ENCODE measurements at places on chromosomes 1 and 21.

DNA sequence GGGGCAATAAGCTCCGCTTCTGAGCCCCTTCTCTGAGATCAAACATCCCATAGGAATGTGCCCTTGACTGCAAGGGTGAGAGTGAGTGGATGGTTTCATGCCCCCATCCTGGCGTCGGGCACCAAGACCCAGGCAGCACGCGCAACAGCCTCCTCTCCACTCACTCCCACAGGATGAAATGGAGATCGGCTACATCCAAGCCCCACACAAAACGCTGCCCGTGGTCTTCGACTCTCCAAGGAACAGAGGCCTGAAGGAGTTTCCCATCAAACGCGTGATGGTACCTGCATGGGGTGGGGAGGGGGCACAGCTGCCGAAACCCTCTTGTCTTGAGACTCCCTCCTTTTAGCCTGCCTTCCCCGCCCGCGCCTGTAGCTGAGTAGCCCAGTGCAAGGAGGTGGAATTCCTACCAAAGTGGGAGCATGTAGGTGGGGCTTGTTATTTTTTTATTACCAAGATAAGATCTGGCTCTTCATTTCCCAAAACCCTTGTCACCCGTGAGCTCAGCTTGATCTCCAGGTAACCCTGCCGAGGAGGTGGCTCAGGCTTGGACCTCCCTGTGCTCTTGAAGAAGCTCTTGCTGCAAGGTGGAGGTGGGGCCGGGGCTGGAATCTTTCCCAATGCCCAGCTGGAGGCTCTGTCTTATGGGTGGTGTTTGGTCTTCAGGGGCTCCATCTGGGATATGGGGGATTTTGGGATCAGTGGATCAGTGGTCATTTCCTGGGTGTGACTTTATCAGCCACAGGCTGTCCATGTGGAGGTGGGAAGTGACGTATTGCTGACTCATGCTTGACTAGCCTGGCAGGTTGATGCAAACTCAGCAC, 24.0 kb upstream of the PADI6 start:
- no peak for DNase-seq

- DNase-seq, result no peak
Observed at GRCh38 chr1:109772658-109773202, 9.0 kb upstream of the EPS8L3 start.

DNA sequence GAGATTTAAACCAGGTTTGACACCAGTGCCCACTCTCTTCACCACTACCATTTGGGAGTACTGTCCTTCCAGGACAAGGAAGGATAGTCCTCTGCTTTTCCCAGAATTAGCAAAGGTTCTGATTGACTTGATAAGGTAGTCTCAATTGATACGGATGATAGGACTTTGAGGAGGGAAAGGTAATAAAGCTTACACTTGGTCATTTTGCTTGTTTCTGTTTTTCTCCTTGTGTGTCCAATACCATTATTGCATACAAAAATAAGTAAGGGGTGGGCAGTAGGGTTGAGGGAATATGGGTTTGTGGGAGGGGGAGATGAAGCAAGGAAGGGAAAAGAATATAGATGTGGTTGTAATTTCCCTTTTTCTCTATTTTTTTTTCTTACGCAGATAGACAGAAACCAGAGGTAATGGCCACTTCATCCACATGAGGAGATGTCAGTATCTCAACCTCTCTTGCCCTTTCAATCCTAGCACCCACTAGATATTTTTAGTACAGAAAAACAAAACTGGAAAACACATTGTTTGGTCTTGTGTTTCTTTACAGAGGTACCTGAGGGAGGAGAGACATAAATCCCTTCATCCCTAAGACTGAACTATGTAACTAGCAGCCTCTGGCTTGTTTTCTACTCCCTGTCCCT, 2.6 kb downstream of the C1orf56 start:
- no peak for DNase-seq

- no peak for DNase-seq
Observed at GRCh38 chr1:178294654-178295053, 200.8 kb downstream of the RASAL2 start.

GRCh38 chr1:52674497-52675384, 23.4 kb downstream of the COA7 start:
- no peak for DNase-seq

GRCh38 chr1:212691561-212692071, 8.0 kb downstream of the BATF3 start:
- no peak for DNase-seq

DNA sequence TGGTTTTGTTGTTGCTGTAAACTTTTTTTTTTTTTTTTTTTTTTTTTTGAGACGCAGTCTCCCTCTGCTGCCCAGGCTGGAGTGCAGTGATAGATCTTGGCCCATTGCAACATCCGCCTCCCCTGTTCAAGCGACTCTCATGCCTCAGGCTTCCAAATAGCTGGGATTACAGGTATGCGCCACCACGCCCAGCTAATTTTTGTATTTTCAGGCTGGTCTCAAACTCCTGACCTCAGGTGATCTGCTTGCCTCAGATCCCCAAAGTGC, 78.9 kb upstream of the SLC45A1 start:
- no peak for DNase-seq

DNA sequence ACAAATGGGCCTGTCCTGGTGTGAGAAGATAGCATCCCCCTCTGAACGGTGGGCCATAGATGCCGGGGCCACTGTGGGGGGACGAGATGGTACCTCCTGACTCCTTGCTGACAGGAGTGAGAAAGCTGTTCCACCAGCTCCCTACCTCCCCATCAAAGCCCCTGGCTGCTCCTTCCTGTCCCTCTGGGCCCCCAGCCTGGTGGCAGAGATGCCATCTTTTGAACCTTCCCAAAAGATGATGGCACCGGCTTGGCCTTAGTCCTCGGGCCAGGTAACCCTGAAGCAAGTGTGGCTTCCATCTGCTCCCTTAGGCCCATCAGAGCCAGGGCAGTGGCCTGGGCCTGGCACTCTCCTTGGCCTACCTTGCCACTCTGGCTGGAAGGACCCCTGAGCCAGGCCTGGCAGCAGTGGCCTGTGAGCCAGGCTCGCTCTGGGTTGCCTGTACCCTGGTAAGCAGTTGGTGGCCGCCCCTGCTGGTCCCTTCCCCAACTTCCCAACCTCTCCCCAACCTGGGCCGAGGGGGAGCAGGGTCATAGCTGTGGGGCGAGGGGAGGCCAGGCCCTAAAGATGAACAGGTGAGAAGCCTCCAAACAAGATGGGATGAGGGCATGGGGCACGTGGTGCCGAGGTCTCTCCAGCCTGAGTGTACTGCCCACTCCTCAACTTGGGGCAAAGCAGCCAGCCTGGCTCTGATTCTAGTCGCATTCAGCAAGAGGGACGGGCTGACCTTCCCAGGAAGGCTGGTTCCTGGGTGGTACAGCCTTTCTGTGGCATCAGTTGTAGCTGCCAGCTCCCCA, 34.7 kb downstream of the ZBTB17 start:
- no peak for DNase-seq

DNA sequence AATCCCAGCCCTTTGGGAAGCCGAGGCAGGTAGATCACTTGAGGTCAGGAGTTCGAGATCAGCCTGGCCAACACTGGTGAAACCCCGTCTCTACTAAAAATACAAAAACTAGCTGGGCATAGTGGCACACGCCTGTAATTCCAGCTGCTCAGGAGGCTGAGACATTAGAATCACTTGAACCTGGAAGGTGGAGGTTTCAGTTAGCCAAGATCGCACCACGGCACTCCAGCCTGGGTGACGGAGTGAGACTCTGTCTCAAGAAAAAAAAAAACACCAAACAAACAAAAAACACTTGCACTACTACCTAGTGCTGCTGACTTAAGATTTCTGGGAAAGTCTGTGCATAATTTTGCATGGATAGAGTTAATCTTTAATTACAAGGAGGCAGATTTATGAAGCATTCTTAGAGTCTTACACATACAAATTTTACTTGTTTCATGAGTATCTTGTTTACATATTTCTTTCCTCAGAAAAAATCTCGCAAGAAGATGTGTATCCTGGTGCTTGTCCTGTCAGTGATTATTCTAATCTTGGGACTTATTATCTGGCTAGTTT, 8.7 kb upstream of the PPP1R8 start:
- DNase-seq, result no peak

- DNase-seq, result no peak
Observed at GRCh38 chr1:207831517-207832327, 79.2 kb downstream of the CD34 start.

- DNase-seq, result no peak
Observed at GRCh38 chr1:152053375-152053774, 16.6 kb upstream of the S100A11 start.

GRCh38 chr1:94901841-94902240, 25.1 kb downstream of the CNN3 start:
- DNase-seq, result no peak

DNA sequence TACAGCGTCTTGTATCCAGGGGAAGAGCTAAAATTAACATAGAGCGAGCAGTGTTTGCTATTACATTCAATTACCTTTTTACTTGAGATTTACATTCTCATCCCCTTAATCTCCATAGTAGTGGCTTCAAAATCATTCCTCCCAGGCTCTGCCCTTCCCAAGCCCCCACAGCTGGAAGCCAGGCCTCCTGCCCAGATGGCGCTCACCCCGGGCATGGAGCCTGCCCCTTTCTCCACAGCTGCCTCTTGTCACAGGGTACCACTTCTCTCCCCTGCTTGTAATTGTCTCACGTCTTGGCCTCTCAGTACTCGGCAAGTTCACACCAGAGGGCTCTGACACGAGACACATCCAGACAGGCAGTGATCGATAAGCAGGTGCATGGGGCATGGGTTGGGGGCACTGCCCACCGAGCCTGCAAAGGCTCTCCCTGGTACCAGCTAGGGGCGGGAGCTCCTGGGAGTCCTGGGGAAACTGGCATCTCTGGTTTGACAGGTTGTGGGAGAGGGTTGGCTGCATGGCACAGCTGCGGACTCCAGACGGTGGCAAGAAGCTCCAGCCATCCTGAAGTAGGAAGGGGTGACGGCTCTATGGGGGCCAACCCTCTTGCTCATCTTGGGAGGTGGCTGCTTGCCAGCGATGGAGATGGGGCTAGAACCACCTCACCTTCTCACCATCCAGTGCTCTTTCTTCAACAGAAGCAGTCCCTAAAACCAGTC, 20.1 kb downstream of the CASZ1 start:
- no peak for DNase-seq

DNA sequence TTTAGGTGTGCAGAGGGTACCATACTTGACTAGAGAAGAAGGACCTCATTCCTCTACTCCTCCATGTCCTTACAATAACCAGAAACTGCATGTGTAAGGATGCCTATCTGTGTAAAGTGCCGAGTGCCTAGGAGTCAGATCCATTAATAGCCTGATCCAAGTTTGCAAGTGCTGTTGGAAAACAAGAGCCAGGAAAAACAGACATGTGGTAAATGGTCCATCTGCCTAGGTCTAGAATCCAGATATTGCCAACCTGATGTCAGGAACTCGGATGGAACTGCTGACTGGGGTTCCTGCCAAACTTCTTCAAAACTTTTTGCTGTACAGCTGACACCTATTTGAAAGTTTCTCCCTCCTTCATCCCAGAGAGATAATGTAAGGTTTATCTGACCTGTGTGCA, 239.4 kb upstream of the CAMK1G start:
- no peak for DNase-seq

DNA sequence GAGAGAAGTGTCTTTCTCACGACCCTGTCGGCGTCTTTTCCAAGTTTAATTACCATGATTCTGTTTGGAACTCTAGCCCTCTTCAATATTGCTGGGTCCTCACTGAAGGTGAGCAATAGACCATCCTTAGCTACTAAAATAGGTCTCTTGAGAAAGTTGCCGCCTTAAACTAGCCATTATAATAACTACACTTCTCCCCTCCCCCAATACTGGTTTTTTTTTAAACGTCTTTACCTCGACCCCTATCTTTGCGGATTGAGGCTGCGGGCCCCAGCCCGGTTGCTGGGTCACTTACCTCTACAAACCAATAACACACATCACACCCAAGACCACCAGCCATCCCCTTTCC, 672 bp downstream of the ENSA start:
- no peak for DNase-seq

- no peak for DNase-seq
Observed at GRCh38 chr1:147167365-147167764, 4.9 kb downstream of the PRKAB2 start.

DNA sequence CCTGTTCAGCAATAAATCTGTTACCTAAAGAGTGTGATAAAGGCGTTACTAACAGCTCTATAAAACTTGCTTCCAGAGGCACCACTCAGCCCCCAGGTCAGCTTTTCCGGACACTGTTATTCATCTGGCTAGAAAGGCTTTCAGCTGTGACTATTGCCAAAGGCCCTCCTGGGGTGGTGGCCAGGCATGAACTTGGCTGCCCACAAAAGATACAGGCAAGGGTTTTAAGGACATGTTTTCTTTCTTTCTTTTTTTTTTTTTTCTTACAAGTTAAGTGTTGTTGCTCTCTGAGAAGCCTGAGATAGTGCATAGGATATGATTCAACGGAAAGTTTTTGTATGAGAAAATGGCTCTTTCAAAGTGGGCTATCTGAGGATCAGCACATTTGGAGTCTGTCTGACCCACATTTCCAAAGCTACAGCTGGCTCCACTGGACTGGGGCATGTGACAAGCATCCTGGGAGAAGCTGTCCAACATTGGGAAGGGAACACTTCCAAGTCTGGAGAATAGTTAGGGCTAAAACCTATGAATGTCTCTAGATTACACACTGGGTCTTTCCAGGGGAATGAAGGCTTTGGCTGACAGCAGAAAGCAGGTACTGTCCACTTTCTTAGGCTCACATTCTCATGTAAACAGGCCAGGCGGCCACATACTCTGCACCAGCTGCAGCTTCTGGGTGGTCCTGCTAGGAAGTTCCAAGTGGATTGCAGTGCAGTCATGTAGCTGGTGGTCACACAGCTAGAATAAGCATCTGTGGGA, 639.7 kb downstream of the LMO4 start:
- DNase-seq, result no peak

DNA sequence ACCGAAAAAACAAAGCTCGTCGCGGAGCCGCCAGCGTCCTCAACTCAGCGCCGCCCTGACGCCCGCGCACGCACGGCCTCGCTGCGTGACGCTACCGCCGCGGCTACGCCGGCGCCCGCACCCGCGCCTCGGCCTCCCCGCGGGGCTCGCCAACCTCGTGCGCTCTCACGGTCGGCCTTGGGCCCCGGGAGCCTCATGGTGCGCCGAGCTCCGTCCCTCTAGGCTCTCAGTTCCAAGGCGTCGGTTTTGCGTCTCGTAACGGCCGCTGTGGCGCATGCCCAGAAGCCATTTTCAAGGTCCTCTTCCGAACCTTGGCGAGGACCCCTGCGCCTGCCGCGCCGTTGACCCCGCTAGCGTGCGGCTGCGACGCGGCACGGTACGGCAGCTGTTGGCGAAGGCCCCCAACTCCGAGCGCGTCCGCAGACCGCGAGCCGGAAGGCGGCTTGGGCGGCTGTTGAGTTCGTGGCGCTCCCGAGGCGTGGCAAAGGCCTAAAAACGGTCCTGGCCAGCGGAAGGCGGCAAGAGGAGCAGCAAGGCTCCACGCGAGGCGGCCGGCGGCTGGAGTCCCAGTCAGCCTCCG, at the start of gene HENMT1:
TSS of gene HENMT1 (minus strand) at position 64 of the 580 bp plus-strand sequence. CDS start 1,209 bp downstream, outside the sequence.
- DNase-seq, result peak; percentile 56

DNA sequence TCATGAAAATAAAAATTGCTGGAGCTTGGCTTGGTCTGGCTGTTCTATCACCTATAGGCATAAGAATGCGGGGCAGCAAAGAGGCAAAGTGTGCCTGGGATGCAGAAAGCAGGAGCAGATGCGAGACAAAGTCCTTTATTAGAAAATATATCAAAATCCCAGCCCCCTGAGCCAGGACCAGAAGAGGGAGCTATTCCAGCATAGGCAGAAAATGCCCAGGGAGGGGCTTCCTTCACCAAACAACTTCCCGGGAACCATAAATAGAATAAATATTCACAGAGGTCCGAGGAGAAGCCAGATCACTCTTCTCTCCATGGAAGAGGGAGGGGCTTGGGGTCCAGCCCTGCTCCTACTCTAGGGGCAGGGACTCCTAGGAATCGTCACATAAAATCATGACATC, 5.0 kb downstream of the PPOX start:
- no peak for DNase-seq

All from NCI-H1930 (cell line).